ENCODE measurements at places on chromosomes 16 and 17. TPM values are rescaled to one million over a fixed set of nuclear protein-coding genes. Genes with fewer than 3 reads are reported as not detected.

Gene ZNF597
- total RNA-seq, result 2.9 TPM

Gene HOXB6
- total RNA-seq, result 4.8 TPM

Gene FOXF1
- 34.7 TPM for total RNA-seq

Gene NPIPA3
- 0.13 TPM for total RNA-seq

Gene EPN2
- total RNA-seq, result 15.7 TPM

Gene KRT33B
- total RNA-seq, result 0.21 TPM

Gene SEZ6
- total RNA-seq, result not detected

- peaks cover 27% of the 10 kb centered on the region for H3K4me1 ChIP-seq
- H3K4me3 ChIP-seq, result no peak overlapping the region
- DNase-seq, result no peak
- 0 out of 2 replicates have a peak, but pooled peaks cover 2% of the 10 kb centered on the region for H3K36me3 ChIP-seq
- peak overlapping the region; percentile 16 for H3K27ac ChIP-seq
These were observed 29.7 kb downstream of the STAT5B start for GRCh38 chr17:42246515-42246914.

GRCh38 chr16:24977678-24978075 lies 37.5 kb downstream of the ARHGAP17 start:
- no peaks in the 10 kb centered on the region for H3K27me3 ChIP-seq
- H3K4me3 ChIP-seq, result no peak overlapping the region
- H3K27ac ChIP-seq, result peak overlapping the region; percentile 79
- peaks cover 51% of the 10 kb centered on the region for H3K36me3 ChIP-seq

- DNase-seq, result peak; percentile 24
- no peaks in the 10 kb centered on the region for H3K4me1 ChIP-seq
- H3K27me3 ChIP-seq, result peaks cover 29% of the 10 kb centered on the region
- H3K4me3 ChIP-seq, result no peak overlapping the region
These were observed 1.7 kb upstream of the SLC13A2 start for GRCh38 chr17:28471531-28472342.

- peaks cover 16% of the 10 kb centered on the region for H3K4me1 ChIP-seq
- H3K27me3 ChIP-seq, result peaks cover 19% of the 10 kb centered on the region
- no peak overlapping the region for H3K27ac ChIP-seq
- no peak overlapping the region for H3K4me3 ChIP-seq
- no peak for DNase-seq
These were observed 4.3 kb upstream of the RHBDL3 start for GRCh38 chr17:32261417-32261736.

GRCh38 chr16:87369117-87369765 lies 14.3 kb downstream of the FBXO31 start:
- H3K36me3 ChIP-seq, result peaks cover 11% of the 10 kb centered on the region
- no peak for DNase-seq
- no peaks in the 10 kb centered on the region for H3K27me3 ChIP-seq
- H3K27ac ChIP-seq, result no peak overlapping the region

- no peak overlapping the region for H3K27ac ChIP-seq
- no peaks in the 10 kb centered on the region for H3K36me3 ChIP-seq
- DNase-seq, result no peak
- H3K4me3 ChIP-seq, result no peak overlapping the region
These were observed 184.7 kb downstream of the SOX9 start for GRCh38 chr17:72305472-72305871.

- no peak for DNase-seq
- H3K36me3 ChIP-seq, result no peaks in the 10 kb centered on the region
- H3K4me1 ChIP-seq, result no peaks in the 10 kb centered on the region
- H3K27ac ChIP-seq, result no peak overlapping the region
These were observed 8.2 kb upstream of the DRG2 start for GRCh38 chr17:18079543-18079942.

- no peak overlapping the region for H3K27ac ChIP-seq
- no peaks in the 10 kb centered on the region for H3K4me1 ChIP-seq
- no peaks in the 10 kb centered on the region for H3K36me3 ChIP-seq
These were observed 27.3 kb downstream of the SDK2 start for GRCh38 chr17:73616873-73617404.

- H3K4me1 ChIP-seq, result peaks cover 23% of the 10 kb centered on the region
- H3K4me3 ChIP-seq, result no peak overlapping the region
These were observed 15.9 kb downstream of the CDH5 start for GRCh38 chr16:66382171-66382965.

- no peak for DNase-seq
- peaks cover 27% of the 10 kb centered on the region for H3K4me1 ChIP-seq
- H3K27ac ChIP-seq, result no peak overlapping the region
- H3K4me3 ChIP-seq, result no peak overlapping the region
- H3K27me3 ChIP-seq, result no peaks in the 10 kb centered on the region
These were observed 100.2 kb upstream of the FOXF1 start for GRCh38 chr16:86410081-86410480.

DNA sequence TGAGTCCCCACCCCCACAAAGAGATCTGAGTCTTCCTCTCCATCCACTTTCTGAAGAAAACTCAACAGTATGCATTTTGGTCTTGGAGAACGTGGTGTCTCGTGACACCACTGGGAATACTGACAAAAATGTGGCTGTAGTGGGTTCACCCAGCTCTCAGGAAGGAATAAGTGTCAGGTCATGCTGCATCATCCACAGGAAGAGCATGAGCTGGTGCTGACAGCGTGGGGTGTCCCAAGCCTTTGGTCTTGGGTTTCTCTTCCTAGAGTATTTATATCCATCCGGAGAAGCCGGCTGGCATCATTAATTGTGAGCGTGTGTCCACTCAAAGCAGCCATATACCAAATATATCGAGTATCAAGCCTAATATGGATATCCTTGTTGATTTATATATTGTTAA lies 55.9 kb downstream of the C17orf67 start:
- H3K27ac ChIP-seq, result no peak overlapping the region
- H3K4me3 ChIP-seq, result no peak overlapping the region
- DNase-seq, result no peak

GRCh38 chr17:49076573-49077384 lies 55.8 kb upstream of the B4GALNT2 start:
- H3K36me3 ChIP-seq, result no peaks in the 10 kb centered on the region
- peak; percentile 82 for DNase-seq
- H3K4me3 ChIP-seq, result no peak overlapping the region
- peaks cover 15% of the 10 kb centered on the region for H3K4me1 ChIP-seq
- no peaks in the 10 kb centered on the region for H3K27me3 ChIP-seq

DNA sequence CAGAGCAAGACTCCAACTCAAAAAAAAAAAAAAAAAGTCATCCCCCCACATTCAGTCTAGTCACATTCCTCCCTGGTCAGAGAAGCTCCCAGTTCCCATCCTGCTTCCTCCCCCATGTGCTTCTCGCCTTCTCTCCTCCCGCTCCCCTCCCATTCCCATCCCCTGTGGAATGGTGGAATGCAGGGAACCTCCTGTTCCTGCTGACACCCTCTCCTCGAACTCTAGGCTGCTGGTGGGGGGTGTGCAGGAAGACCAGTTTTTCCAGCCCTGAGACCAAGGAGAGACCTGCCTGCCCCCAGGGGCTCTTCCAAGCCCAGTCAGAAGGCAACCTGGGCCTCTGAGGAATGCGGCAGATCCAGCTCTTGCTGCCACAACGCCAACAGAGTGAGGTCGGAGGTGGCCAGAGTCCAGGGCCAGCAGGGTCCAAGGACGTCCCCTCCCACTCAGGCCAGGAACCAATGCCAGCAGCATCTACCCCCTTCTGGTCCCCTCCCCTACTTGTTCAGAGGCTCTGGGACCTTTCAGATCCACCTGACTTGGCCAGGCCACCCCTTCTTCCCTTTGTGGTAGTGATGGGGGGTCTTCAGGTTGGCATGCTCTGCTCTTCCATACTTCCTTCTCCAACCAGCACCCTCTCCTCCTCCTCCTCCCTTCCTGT lies 39.3 kb upstream of the TAC4 start:
- H3K4me3 ChIP-seq, result no peak overlapping the region
- no peak for DNase-seq
- no peaks in the 10 kb centered on the region for H3K36me3 ChIP-seq
- H3K4me1 ChIP-seq, result no peaks in the 10 kb centered on the region

DNA sequence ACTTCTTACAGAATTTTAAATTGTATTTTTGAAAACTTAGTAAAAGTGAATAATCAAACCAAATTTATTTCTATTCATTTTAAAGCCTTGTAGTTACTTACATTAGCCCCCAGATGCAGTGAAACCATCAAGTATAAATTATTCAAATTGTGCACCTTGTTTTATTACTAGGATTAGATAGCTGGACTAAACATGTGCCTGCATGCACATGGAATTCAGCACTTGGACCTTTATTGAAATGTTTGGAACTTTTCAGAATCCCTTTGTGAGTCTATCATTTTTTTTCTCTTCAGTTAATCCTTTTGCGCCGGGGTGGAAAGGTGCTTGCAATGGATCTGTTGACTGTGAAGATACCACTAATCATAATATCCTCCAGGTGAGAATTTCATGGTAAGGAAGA lies 4.7 kb downstream of the ZPBP2 start:
- no peak for DNase-seq
- H3K4me1 ChIP-seq, result no peaks in the 10 kb centered on the region
- no peaks in the 10 kb centered on the region for H3K36me3 ChIP-seq
- H3K27ac ChIP-seq, result no peak overlapping the region
- peaks cover 24% of the 10 kb centered on the region for H3K27me3 ChIP-seq

GRCh38 chr16:50037662-50038220 lies 12.7 kb downstream of the CNEP1R1 start:
- no peaks in the 10 kb centered on the region for H3K4me1 ChIP-seq
- DNase-seq, result no peak
- peaks cover 36% of the 10 kb centered on the region for H3K36me3 ChIP-seq
- no peak overlapping the region for H3K4me3 ChIP-seq
- H3K27ac ChIP-seq, result no peak overlapping the region

- H3K27ac ChIP-seq, result no peak overlapping the region
- H3K27me3 ChIP-seq, result no peaks in the 10 kb centered on the region
- H3K4me1 ChIP-seq, result peaks cover 89% of the 10 kb centered on the region
- H3K36me3 ChIP-seq, result peaks cover 29% of the 10 kb centered on the region
These were observed 1.9 kb downstream of the PGS1 start for GRCh38 chr17:78380370-78380769.

DNA sequence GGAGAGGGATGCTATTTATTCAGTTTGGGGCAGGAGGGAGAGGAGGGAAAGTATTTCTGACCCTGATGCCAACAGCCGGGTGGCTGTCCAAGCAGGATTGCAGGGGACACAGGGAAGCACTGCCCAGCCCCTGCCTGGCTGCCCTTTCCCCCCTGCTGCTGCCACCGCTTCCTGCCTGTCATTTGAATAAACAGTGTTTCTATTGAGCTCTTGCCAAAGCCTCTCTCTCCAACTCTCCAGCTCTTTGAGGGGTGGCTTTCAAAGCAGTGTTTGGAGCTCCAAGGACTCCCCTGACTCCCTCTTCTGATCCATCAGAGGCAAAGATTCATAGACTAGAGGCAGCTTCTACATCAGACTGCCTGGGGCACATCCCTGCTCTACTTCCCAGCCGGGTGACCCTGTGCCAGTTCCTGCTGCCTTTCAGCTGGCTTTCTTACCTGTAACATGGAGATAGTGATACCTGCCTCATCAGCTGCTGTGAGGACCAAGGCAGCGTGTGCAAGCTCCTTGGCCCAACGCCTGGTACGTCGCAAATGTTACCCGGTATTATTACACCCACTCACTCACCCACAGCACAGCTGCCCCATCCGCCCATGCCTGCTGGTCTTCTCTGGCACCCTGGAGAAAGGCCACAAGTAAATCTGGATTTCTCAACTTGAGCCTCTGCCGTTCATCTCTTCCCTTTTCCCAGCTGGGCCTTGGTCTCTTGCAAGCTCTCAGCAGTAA lies 9.5 kb downstream of the PROCA1 start:
- peaks cover 89% of the 10 kb centered on the region for H3K36me3 ChIP-seq
- H3K27ac ChIP-seq, result no peak overlapping the region
- no peak for DNase-seq
- H3K4me3 ChIP-seq, result no peak overlapping the region

DNA sequence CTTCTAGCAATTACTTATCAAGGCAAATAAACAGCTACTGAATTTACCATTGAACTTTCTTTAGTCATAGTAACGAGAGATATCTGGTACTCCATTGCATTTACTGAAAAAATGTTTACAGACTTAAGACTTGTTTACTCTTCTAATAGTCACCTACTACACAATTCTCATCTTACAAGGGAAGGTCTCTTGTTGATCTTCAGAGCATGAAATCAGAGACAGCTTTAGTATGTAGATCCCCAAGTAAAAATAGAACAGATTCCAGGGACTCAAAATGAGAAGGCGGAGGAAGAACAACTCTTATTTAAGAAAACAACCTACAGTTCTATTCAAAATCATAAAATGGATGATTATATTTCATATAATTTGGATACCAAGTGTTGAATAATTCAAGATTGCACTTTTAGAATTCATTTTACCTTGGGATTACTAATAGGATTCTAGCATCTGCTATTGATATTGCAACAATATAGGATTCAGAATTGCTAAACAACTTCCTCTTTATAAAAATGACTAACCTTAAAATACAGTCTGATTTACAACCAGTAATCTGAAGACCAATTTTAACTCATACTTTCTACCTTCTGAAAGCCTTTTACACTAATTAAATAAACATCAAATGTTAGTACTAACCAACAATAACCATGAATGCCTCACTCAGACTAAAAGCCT lies 20.8 kb downstream of the UBE2G1 start:
- peaks cover 6% of the 10 kb centered on the region for H3K4me1 ChIP-seq
- no peaks in the 10 kb centered on the region for H3K27me3 ChIP-seq
- H3K4me3 ChIP-seq, result no peak overlapping the region

DNA sequence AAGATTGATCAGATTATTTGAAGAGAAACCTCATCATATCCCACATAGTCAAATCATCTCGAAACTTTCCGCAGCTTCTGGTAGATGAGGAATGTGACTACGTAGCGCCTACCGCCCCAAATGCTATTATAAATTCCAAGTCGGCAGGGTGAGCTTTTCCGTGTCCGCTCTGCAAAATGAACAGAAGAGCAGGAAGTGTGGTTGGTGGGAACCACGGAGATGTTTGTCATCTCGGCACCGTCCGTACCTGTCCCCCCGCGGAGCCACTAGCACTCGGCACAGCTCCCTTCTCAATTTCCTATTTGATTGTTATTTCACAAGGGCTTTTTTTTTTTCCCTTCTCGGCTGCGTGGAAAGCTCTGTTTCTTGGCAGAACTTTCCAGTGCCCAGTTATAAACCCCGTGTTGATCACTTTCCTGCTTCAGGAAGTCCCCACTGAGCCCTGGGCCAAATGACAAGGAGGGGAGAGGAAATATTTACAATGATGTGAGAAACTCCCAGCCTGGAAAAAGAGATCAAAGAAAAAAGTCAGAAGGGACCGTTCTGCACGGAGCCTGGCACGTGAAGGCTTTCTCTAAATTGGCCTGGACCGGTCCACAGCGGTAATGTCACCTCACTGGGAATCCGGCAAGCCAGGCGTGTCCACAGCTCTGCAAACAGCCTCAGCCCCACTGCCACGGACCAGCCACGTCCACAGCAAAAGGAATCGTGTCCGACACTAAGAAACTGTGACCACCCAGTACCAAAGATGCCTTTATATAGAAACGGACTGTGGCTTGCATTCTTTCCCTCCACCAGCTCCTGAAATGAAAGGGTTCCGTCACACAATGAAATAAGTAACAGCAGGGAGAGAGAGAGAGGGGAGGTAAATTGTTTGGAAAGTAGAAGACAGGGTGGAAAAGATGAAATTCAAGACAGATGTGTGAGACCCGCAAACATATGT lies 65.0 kb downstream of the MRM3 start:
- H3K4me1 ChIP-seq, result peaks cover 30% of the 10 kb centered on the region
- peak overlapping the region; percentile 84 for H3K27ac ChIP-seq
- peak overlapping the region; percentile 20 for H3K4me3 ChIP-seq
- no peaks in the 10 kb centered on the region for H3K27me3 ChIP-seq
- H3K36me3 ChIP-seq, result no peaks in the 10 kb centered on the region

- peaks cover 13% of the 10 kb centered on the region for H3K4me1 ChIP-seq
- DNase-seq, result no peak
- H3K27me3 ChIP-seq, result no peaks in the 10 kb centered on the region
These were observed 3.9 kb downstream of the FDXR start for GRCh38 chr17:74868908-74869255.
